ENCODE measurements at places on chromosomes 11 and 22.

- DNase-seq, result no peak
Observed at GRCh38 chr11:94134651-94135512, 6.2 kb downstream of the PANX1 start.

GRCh38 chr11:77019976-77020595, 14.1 kb upstream of the B3GNT6 start:
- no peak for DNase-seq

DNA sequence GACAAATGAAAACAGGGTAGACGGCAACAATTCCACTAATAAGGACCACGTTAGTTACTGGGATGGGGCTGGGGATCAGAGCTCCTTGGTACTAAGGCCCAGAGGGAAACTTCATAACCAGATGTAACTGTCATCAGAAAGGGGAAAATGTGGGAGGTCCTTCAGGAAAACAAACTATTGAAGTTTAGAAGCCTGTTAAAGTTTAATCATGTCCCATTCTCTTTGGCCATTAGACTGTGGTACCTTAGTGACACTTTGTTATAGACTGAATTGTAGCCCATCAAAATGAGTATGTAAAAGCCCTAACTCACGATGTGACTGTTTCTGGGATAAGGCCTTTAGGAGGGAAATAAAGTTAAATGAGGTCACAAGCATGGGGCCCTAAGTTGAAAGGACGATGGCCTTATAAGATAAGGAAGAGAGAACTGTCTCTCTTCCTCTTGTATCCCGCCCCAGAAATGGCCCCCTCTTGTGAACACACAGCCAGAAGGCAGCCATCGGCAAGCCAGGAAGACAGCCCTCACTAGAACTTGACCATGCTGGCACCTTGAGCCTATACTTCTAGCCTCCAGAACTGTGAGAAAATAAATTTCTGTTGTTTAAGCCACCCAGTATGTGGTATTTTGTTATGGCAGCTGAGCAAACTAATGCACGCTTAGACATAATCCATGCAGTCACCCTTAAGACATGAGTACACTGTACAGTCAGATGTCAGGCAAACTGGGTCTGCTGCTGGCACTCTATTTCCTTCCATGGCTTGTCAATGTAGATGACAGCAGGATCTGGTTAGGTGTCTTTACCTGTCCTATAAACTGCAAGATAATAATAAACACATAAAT, 26.9 kb upstream of the USP47 start:
- DNase-seq, result no peak

DNA sequence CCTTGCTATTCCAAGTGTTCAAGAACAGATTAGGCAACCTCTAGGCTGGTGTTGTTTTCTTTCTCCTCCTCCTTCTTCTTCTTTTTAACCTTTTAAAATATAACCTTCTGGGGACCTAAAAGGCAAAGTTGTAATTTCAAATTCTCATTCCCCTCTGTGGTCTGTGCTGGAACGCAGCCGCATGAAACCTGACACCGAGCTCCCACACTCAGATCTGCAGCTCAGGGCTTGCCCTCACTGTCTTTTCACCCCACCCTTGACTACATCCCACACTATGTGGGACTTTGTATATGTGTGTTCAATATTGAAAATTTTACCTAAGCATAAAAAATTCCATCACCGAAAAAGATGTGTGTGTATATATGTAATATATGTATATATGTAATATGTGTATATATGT, 62.0 kb upstream of the ARHGAP42 start:
- no peak for DNase-seq

- DNase-seq, result no peak
Observed at GRCh38 chr22:40818192-40818746, 877 bp downstream of the SLC25A17 start.

- DNase-seq, result no peak
Observed at GRCh38 chr22:29607426-29607825, 4.0 kb downstream of the NF2 start.

DNA sequence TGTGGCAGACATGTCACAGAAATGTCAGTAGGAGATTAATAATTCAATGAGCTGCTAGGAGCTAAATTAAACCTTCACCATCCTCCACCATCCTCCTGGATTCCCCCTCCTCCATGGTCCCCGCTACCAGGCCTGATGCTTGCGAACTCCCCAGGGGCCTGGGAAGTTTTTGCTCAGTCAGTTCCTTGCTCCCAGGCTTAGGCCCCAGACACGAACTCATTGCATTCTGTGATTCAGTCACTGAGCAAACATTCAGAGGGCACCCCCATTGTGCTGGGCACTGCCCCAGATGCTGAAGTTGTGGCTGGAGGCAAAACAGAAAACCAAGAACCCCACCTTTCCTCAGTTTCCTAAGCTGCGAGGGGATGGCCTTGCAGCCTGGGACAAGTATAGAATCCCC, 14.3 kb downstream of the NPTXR start:
- no peak for DNase-seq

Measured in NCI-H2081 treated with DMSO at 0.1 percent for 48 hours (cell line).